ENCODE measurements at places on chromosomes 5 and 9. TPM values are rescaled to one million over a fixed set of nuclear protein-coding genes. Genes with fewer than 3 reads are reported as not detected.

- no peak for DNase-seq
Observed at GRCh38 chr9:16387382-16387781, 483.1 kb downstream of the BNC2 start.

ZNF79 gene
- 12.6 TPM for total RNA-seq

PCDHGA8 gene
- 2.6 TPM for total RNA-seq

DNA sequence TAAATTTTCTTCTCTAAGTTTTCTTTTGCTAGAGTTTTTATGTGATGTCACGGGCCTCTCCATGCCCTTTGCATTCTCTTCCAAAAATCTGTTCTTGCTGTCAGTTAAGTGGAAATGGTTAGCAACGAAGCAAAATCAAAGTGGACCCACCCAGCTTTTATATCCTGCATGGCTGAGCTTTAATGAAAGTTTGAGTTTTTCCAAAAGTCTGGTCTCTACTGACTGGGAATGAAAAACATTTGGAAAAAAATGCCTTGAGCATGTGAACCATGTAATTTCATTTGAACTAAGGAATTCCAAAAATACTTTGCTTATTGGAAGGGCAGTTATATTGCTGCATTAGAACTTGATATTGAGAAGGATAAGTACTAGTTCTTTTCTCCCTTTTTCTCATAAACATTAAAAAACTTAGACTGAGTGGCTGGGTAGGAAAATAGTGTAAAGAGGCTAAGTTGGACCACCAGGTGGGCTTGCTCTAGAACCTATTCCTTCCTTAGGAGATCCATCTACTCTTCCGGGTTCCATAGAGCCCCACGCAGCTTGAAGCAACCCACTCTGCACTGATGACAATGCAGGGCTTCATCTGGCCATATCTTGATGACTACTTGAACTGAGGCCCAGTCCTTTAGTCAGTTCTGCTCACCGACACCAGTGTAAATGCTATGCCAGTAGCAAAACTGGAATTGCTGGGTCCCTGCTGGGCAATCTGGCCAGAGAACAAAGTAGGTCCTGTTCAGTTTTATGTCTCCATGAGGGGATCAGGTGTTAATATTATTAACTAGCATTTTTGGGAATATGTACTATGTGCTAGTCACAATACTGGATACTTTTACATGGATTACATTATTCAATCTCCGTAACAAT lies 17.4 kb upstream of the RIC1 start:
- no peak for DNase-seq

GRCh38 chr9:119372951-119373350 lies 3.7 kb upstream of the BRINP1 start:
- DNase-seq = no peak

DNA sequence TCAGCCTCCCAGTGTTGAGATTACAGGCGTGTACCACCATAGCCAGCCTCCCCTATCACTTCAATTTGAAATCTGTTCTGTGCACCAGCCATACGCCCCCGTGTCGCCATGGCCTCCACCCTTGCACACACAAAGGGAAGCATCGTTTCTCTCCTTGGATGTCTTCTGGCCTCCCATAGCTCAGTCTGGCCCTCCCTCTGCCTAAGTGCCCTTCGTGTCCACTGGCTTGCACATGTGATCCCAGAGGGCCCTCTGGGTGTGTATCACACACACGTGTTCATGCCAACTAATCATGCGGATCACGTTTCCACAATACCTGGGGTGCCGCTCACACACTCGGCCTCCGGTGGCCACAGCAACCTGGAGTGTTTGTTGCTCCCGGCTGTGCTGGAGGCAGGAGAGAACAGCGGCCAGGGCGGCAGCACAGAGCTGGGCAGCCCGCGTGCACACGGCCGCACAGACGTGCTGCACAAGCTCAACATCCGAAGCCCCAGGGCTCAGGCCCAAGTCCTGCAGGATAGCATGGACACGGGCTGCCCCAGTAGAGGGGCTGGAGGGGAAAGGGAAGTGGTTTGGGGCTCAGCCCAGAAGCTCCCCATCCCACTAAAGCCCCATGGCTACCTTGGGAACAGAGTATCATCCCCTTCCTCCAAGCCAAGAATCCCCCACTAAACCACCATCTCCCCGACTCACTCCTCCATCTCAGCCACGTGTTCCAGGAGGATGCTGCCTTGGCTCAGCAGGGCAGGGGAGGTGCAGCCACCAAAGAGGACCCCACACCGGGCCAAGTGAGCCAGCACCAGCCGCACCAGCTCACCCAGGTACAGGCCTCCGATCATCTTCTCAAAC lies 10.9 kb downstream of the HK3 start:
- no peak for DNase-seq

GRCh38 chr9:99870126-99870525 lies 36.3 kb upstream of the STX17 start:
- no peak for DNase-seq

DNA sequence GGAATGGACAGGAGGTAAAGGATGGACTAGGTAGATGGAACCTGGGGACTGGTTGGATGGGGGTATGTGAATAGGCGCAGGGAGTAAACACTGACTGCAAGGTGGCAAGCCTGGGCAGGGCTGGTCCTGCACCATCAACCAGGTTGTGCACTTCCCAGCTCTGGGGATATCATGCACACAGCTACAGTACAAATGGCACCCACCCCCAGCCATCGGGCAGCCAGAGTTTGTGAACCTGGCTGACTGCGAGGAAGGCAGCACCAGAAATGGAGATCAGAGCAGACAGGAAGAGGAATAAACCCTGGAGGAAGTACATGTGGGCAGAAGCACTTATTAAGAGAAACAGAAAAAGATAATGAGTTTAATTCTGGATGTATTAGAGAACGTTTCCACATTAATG lies 229.1 kb downstream of the ESM1 start:
- DNase-seq = no peak

- no peak for DNase-seq
Observed at GRCh38 chr5:80206282-80206681, 49.6 kb downstream of the SERINC5 start.

CAMK4 gene
- total RNA-seq = 34.5 TPM

PDE6A gene
- total RNA-seq = not detected

DNA sequence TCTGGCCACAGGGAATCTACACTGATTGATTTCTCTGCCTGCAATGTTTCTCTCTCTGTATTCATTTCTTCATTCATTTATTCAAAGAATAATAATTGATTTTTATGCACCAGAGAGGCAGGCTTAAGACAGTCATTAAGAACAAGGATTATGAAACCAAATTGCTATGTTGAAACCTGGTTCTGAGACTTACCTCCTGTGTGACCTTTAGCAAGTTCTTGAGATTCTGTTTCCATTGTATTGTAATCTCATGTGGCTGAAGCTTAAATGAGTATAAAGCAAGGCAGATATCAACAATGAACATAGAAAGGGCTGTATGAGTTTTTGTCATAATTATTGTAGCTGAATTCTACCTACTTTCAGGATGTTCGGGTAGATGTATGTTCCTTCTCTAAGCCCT lies 129.6 kb upstream of the GRIA1 start:
- no peak for DNase-seq

DNA sequence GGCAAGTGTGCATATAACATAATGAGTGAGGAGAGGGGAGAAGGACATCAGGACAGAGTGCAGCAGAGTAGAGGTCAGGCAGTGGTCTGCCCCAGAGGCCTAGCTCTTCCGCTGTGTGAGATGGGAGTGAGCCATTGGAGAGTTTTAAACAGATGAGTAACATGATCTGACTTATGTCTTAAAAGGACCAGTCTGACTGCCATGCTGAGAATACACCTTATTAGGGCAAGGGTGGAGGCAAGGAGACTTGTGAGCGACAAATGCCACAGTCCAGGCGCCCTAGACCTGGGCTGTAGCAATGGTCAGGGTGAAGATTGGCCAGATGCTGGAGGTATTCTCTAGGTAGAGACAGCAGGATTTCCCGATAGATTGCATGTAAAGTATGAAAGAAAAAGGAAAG lies 83.1 kb downstream of the WWC1 start:
- DNase-seq = no peak

DNA sequence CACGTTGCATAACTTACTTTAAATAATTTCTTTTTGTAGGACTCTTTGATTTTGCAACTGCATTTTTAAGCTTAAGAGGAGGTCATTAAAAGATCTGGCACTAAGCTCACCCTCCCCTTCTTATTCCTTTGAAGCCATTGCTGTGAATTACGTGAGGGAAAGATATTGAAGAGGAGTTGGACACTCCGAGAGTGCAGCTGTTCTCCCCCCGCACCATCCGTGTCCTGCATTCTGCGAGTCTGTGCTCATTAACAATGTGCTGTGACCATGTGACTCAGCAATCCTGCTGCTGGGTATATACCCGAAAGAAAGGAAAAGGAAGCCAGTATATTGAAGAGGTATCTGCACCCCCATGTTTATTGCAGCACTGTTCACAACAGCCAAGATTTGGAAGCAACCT lies 40.0 kb downstream of the NXNL2 start:
- DNase-seq = no peak

DNA sequence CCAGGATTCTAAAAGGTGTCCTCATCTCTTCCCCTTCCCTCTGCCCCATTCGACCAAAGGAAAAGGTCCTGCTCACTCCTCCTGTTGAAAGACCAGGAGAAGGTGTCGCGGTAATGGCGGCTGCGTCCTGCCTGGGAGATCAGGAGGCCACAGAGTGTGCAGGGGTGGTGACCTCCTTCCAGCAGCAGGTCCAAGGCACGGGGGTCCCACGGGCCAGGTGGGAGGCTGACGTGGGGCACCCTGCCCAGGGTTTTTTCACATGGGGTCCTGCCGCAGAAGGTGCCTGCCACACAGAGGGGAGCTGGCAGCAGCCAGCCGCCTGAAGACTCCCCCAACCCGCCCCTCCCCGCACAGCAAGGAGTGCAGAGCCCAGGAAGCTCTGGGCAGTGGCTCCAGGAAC lies 22.2 kb upstream of the ADAMTS2 start:
- no peak for DNase-seq

DNA sequence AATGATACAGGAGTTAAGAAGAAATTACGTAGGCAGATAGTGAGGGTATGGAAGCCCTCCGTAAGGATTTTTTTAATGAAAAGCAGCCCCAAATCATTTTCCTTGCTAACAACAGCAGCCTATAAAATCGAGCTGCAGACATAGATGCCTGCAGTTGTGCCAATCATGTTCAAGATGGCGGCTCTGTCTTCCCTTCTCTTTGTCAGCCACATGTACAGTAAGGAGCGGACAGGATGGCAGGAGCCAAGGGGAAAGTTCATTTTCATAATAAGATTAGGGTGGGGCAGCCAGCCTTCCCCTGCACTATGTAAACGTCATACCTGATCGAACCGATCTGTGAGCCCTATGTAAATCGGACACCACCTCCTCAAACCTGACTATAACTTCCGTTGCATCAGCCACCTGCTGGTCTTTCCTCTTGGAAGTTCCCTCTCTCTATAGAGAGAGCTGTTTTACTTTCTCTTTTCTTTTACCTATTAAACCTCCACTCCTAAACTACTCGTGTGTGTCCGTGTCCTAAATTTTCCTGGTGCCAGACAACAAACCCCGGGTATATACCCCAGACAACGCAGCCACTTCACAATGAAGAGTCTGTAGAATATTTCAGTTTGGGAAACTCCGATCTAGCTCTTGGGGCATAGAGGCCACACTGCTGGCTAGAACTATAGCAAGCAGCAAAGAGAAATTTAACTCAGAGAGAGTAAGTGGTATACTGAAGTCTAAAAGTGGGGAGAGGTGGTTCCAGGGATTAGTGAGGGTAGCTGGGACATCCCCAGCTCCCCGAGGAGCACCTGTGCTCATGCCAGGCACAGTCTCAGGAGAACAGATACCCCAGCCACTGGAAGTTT lies 20.8 kb upstream of the SLC24A2 start:
- no peak for DNase-seq

Data from endothelial cell (in vitro differentiated cells).